ENCODE measurements at places on chromosomes 6 and 20.
A peak's percentile ranks its signal among the peaks of the same experiment; 100 is the strongest.

GRCh38 chr20:37243937-37244571 is 17.6 kb downstream of the GHRH start:
- DNase-seq = no peak

GRCh38 chr6:140379919-140380318 is 1005.5 kb upstream of the CITED2 start:
- no peak for DNase-seq

DNA sequence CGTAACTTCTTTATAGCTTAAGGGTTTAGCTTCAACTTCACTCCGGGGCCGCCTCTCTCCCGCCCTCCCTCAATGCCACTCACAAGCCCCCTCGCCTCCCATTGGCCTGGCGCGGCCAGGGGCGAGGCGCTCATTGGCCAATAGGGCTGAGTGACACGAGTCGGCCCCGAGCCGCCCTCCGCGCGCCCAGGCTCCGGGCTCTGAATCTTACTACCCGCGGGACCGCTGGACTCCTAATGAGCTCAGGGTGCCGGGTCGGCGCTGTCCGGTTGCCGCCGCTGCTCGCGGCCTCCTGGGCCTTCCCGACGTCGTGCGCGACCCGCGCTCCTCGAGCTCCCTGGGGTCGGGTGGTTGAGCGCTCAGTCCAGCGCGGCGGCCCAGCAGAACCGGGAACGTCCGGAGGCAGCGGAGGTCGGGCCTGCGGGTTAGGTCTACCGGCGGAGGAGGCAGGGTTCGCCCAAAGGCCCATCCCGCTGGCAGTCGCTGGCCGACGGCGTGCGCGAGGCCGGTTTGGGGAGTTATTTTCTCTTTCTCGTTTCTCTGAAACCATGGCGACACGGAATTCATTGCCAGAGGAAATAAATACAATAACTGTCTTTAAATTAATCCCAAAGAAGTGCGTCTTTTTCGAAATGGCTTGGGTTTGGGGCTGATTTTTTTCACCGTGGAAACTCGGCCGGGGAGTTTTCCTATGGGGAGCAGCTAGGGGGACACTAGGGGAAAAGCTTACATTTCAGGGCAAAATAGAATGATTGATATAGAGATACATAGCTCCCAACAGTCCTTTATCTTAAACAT is at the start of gene SIM1:
TSS of gene SIM1 (minus strand) at position 19 of the 798 bp plus-strand sequence. CDS start 1,453 bp downstream, outside the sequence.
- no peak for DNase-seq

GRCh38 chr6:164042212-164042611 is 627.7 kb downstream of the QKI start:
- DNase-seq = no peak

- peak; percentile 74 for DNase-seq
Observed at GRCh38 chr6:21277601-21278374, 315.8 kb upstream of the SOX4 start.

DNA sequence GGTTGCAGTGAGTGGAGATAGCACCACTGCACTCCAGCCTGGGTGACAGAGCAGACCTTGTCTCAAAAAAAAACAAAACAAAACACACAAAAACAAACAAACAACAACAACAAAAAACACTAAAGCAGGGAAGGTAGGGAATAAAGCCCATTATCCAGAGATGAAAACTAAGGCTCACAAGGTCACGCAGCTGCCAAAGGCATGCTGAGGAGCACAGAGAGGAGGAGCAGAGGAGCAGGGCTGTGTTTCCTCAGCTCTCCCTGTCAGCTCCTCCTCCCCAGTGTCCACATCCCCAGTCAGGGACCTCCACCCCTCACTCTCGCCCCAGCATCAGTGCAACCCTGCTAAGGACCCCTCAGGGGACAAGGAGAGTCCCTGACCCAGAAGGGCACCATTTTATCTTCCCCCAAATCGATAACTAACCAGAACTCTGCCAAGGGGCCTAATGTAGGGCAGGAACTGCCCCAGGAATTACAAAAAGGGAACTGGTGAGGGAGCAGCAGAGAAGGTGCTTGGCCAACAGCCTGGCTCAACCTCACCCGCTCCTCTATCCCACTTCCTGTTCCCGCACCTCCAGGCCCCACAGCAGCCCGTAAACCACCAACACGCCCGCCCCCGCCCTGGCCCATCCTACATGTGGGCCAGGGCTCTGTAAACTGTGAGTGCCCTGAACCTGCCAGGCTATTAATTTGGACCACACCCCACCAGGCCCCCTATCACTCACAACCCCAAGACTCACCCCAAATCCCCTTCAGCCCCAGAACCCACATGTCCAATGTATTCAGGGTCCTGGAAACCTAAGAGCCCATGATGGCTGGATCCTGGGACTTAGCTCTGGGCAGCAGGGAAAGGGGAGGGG is 9.0 kb downstream of the TEAD3 start:
- DNase-seq = peak; percentile 62

DNA sequence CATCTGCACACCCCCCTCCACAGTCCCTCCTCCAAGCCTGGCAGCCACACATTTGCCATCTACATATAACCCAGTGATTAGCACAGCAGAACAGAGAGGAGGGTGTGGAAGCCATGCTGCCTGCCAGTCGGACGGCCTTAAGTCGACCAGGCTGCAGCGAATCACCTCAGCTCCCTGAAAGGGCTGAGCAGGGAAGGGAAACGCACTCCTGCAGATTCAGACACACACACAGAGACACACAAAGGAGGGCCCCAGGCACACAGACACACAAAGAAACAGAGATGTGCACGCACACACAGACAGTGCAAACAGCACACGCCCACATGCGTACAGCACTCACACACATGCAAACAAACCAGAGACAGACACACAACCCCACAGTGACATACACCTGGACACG is 11.2 kb upstream of the SIRPA start:
- DNase-seq = no peak

DNA sequence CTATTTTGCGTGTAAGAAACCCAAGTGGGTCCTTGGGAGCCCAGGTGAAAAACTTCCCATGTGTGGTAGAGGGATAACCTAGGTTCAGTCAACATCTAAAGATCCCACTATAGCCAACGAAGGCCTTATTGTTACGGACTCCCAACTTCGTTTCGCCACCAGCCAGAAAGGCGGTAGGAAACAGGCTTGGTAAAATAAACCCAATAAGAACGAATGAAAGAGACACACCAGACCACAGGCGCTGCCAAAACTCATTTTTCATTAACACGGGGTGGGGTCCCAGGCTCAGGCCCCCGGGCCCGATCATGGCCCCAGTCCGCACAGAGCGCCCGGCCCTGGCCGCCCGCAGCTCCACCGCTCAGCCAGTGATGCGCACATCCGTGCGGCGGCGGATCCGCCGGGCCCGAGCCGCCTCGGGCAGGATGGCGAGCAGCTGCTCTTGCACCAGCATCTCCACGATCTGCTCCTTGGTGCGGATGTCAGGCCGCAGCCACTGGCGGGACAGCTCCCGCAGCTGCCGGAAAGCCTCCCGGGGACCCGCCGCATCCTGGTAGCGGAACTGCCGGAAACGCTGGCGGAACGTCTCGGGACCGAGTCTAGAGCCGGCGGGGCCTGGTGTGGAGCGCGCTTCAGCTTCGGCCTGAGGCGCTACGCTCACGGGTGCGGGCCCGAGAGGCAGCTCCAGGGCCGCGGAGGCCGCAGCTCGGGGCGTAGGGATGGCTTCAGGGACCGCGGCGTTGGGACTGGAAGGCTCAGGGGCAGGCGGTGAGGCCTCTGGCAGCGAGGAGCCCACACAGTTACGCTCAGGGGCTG is 709 bp downstream of the SCAND1 start:
- no peak for DNase-seq

- peak; percentile 71 for DNase-seq
Observed at GRCh38 chr6:82363428-82364086, at the start of gene TPBG. Gene TPBG, plus strand, starts transcription at chr6:82363817. Its CDS starts 1,145 bp downstream, at chr6:82364962.

DNA sequence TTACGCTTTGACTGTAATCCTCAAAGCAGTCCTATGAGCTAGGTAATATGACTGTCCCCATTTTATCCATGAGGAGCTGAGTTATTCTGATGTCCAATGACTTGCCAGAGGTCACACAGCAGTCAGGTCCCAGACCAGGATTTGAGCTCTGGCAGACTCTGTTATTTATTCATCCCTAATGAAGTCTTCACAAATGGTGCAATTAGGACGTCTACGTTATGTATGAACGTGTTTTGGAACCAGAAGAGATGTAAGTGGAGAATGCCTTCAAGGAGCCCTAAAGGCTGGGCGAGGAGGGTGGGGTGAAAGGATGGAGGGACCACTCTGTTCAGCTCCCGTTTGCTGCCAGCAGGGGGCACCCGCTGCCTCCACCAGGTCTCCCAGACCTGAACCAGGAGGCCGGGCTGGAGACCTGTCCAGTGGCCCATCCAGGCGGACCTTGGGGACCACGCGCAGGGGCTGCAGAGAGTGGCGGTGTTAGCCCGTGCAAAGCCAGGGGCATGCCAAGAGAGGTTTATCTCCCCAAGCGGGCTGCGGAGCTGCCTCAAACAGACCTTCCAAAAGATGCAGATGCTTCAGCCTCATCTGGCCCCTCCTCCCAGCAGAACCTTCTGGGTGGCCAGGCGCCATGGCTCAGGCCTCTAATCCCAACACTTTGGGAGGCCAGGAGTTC is 15.2 kb upstream of the ZNF335 start:
- peak; percentile 60 for DNase-seq

DNA sequence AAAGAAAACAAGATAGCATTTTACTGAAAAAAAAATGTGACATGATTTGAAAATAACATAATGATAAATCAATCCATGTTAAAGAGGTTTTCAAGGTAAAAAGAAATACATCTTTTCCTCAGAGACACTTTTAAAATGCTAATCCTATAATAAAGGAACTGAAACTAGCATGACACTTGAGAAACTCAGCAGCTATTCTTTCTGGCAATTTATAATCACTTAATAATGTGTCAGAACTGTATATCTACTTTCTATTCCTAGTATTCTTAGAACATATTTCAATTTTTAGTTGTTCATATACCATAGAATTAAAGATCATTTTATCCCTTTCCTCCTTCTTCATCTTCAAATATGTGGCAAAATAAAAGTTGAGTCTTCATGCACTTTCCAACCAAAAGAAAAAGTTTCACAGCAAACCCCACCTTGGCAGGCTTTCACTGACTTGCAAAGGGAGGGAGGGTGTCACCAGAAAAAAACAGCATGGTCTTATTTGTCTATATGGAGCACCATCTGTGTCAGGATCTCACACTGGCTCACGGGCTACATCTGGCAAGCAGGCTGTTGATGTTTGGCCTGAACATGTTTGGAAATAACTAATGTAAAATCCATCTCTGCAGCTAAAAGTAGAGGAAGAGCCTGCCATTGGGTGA is 48.5 kb downstream of the FHL5 start:
- no peak for DNase-seq

GRCh38 chr6:1767481-1768246 is 157.9 kb downstream of the FOXC1 start:
- DNase-seq = peak; percentile 47

- no peak for DNase-seq
Observed at GRCh38 chr6:115583290-115583689, 477.4 kb downstream of the FRK start.

DNA sequence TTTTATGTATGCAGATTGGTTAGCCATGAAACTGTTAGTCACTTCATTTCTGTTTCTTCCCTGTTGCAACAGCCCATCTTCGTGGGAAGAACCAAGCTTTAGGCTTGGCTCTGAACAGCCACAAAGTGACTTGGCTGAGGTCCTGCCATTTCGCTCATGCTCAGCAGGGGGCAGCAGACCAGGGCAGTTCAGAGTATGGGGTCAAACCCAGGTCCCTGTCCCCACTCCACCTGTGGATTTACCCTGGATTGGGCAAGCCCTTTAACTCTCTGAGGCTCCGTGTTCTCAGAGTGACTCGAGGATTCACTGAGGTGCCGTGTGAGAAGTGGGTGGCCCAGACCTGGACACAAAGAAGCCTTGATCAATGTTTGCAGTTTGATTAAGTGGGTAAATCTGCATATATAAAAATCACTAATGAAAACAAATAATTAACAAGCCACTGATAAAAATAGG is 19.8 kb upstream of the MAP1LC3A start:
- DNase-seq = no peak

DNA sequence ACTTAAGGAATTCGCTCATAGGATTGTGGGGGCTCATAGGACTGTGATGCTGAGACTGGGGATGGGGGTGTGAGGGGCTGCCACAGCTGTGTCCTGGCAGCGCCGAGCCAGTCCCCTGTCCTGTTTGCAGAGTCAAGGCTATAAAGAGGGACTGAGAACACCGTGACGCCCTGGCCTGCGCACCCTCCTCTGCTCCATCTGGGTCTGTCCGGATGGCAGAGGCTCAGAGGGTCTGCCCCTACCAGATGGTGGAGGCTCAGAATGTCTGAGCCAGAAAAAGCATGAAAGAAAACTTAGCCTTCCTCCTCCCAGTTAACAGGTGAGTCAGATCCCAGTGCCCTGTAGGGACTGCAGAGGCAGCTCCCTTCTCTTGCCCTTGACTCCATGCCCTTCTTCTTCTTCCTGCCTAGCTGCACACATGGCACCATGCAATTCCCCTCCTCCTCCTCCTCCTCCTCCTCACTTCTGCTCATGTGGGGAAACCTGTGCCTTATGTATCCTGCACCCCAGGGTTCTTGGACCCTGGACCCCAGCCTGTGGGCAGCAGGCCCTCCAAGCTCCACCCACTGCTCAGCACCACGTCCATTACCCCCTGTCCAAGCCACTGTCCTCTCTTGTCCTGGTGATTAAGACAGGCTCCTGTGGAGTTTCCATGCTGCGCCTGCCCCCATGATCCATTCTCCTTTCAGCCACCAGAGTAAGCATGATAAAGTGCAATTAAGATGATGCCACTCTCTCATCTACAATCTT is 410.0 kb upstream of the SULF2 start:
- no peak for DNase-seq

DNA sequence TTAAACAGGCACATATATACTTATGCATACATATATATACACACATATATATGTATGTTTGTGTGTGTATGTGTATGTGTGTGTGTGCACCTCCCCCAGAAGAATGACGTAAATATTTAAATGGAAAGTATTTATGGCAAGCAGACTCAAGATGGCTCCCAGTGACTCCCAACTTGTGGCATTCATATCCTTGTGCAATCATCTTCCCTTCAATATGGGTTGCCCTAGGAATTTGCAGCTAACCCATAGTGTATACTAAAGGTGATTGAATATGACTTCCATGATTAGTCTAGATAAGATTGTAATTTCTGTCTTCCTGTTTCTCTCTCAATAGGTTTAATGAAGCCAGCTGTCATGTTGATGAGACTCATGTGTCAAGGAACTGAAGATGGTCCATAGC is 127.6 kb downstream of the TRDN start:
- DNase-seq = no peak

- DNase-seq = no peak
Observed at GRCh38 chr20:21554376-21554890, 40.6 kb upstream of the NKX2-2 start.

GRCh38 chr20:48329676-48330664 is 497.8 kb downstream of the PREX1 start:
- DNase-seq = no peak

DNA sequence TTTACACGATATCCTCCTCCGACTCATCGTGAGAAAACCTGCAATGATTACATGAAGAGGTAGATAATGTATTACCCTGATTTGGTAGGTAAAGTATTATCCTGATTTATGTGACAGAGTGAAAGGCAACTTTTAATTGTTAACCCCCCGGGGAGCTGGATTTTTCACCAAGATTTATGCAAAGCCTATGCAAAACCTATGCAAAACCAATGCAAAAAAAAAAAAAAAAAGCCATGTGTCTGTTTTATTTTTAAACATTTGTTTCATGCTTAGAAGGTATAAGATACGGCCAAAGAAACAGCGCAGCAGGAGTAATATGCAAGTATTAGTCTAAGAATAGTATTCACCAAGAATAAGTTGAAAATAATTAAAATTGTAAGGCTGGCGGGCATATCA is 109.9 kb downstream of the IPCEF1 start:
- no peak for DNase-seq
